ENCODE measurements at places on chromosomes 5 and 9. TPM values are rescaled to one million over a fixed set of nuclear protein-coding genes. Genes with fewer than 3 reads are reported as not detected.

The JMY gene
- total RNA-seq: 7.7 TPM

The NR2F1 gene
- total RNA-seq: 2.1 TPM

The HACD4 gene
- total RNA-seq: 5.7 TPM

The GFPT2 gene
- total RNA-seq: 10.1 TPM

The PCDHB15 gene
- total RNA-seq: 10.5 TPM

The AK8 gene
- total RNA-seq: 2.0 TPM

The HK3 gene
- 0.51 TPM for total RNA-seq

The UBAP2 gene
- total RNA-seq: 87.7 TPM

The RAI14 gene
- total RNA-seq: 127 TPM

The PCDHB16 gene
- total RNA-seq: 10.9 TPM

The TSSK1B gene
- not detected for total RNA-seq

The MARCOL gene
- not detected for total RNA-seq

The SMIM33 gene
- total RNA-seq: not detected

The TMEM174 gene
- not detected for total RNA-seq

The GAS1 gene
- total RNA-seq: 11.2 TPM

The SLC1A1 gene
- total RNA-seq: 2.2 TPM

The GFI1B gene
- total RNA-seq: not detected

The DMRTA1 gene
- 6.3 TPM for total RNA-seq

The IQGAP2 gene
- 43.4 TPM for total RNA-seq

The VCAN gene
- total RNA-seq: 203 TPM

The PFN3 gene
- not detected for total RNA-seq

The DPP7 gene
- total RNA-seq: 6.1 TPM

The AQP3 gene
- 6.0 TPM for total RNA-seq

The SAPCD2 gene
- total RNA-seq: 1.0 TPM

The PCDHA1 gene
- 0.13 TPM for total RNA-seq

The SMIM27 gene
- 8.0 TPM for total RNA-seq

The LECT2 gene
- not detected for total RNA-seq

The CYSRT1 gene
- 1.4 TPM for total RNA-seq

The PRDM9 gene
- total RNA-seq: not detected

The TLX3 gene
- total RNA-seq: 0.23 TPM

The IL3 gene
- total RNA-seq: not detected

The TXN gene
- 156 TPM for total RNA-seq

The MEIKIN gene
- not detected for total RNA-seq

The ADGRD2 gene
- not detected for total RNA-seq

The GARIN3 gene
- not detected for total RNA-seq

The RASGRF2 gene
- 2.5 TPM for total RNA-seq

The MLANA gene
- not detected for total RNA-seq

The C1QTNF2 gene
- not detected for total RNA-seq

The IL4 gene
- not detected for total RNA-seq

The ACTBL2 gene
- total RNA-seq: not detected

The TTC23L gene
- 0.26 TPM for total RNA-seq

The ZNF883 gene
- 6.1 TPM for total RNA-seq

The INSYN2B gene
- 4.5 TPM for total RNA-seq

The TEK gene
- 448 TPM for total RNA-seq

The KIF2A gene
- total RNA-seq: 56.8 TPM

The ESM1 gene
- total RNA-seq: 8.2 TPM

The FOXD4L5 gene
- total RNA-seq: 0.10 TPM
